ENCODE measurements at places on chromosomes 5 and 9.

DNA sequence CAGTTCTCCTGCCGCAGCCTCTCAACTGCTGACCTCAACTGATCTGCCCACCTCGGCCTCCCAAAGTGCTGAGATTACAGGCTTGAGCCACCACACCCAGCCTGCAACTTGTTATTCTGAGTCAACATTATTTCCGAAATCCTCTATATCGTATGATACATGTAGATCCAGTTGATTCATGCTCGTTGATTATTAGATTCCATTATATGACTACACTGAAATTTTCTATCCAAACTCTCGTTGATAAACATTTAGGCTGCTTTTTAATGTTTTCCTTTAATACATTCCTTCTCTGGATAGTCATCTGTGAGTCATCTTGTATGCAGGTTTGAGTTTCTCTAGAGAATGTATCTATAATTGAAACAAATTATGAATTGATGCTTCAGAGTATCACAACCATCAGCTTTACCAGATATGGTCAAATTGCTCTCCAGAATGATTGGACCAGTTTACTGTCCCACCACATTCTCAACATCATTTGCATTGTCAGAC, 4.1 kb downstream of the CDK7 start:
- no peak for DNase-seq

DNA sequence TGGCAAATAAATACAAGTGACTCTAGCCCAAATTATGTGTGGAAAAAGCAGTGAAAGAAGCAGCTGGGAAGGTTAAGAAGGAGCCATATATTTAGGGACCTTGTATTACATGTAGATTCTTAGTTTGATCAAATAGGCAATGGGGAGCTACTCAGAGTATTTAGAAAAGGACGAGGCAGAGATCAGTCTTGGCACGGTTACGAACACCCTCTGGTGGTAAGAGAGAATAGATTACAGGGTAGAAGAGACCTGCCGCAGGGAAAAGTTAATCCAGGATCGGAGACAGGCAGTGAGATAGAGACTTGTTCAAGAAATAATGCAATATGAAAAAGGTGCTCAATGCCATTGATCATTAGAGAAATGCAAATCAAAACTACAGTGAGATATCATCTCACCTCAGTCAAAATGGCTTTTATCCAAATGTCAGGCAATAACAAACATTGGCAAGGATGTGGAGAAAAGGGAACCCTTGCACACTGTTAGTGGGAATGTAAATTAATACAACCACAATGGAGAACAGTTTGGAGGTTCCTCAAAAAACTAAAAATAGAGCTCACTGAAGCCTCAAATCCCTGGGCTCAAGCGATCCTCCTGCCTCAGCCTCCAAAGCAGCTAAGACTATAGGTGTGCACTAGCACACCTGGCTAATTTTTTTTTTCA, 12.0 kb downstream of the INIP start:
- peak; percentile 56 for DNase-seq

- DNase-seq = no peak
Observed at GRCh38 chr5:9801908-9802307, 171.8 kb upstream of the TAS2R1 start.

DNA sequence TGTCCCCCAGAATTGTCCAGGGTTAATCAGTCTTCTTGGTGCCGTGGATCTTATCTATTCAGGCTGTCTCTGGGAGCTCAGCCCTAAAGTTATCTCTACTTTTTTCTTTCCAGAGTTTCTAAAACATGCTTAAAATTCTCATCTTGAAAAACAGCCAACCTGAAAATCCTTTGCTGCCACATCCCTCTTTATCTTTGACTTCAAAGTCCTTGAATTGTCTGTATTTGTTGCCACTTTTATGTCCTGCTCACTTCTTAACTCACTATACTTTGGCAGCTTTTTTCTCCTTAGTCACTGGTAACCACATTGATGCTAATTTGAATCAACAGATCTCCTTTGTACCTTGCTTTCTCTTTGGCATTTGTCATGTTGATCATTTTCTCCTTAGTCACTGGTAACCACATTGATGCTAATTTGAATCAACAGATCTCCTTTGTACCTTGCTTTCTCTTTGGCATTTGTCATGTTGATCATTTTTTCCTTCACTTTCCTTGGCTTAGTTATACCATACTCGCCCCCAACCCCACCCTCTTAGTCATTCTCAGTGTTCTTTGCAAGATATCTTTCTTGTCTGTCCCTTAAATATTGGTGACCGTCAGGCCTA, 8.5 kb downstream of the DMXL1 start:
- no peak for DNase-seq

GRCh38 chr5:75349663-75350062, 12.6 kb downstream of the HMGCR start:
- DNase-seq = no peak

DNA sequence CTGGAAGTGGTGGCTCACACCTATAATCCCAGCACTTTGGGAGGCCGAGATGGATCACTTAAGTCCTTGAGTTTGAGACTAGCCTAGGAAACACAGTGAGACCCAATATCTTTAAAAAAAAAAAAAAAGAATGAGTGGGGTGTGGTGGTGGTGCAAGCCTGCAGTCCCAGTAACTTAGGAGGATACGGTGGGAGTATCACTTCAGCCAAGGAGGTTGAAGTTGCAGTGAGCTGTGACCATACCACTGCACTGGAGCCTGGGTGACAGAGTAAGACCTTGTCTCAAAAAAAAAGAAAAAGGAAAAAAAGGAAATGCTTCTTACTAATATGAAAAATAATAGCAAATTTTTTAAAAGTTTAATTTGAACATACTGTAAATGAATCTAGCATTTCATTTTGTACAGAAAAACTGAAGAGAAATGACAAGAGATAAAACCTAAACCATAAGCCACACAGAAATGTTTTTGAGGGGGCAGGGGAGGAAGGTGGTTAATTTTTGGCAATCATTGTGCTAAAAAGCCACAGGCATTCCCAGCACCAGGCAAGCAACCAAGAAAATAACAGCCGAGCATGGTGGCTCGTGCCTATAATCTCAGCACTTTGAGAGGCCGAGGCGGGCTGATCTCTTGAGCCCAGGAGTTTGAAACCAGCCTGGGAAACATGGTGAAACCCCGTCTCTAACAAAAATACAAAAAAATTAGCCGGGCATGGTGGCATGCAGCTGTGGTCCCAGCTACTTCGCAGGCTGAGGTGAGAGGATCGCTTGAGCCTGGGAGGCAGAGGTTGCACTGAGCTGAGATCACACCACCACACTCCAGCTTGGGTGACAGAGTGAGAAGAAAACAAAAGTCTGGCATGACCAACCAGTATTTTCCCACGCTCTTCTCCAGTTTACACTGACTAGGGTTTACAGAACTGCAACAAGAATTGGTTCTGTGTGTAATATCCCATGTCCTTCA, 114.5 kb upstream of the NR5A1 start:
- no peak for DNase-seq

GRCh38 chr5:128378196-128378595, 159.8 kb downstream of the FBN2 start:
- no peak for DNase-seq

GRCh38 chr9:125789196-125789595, 42.0 kb downstream of the PBX3 start:
- DNase-seq = no peak

DNA sequence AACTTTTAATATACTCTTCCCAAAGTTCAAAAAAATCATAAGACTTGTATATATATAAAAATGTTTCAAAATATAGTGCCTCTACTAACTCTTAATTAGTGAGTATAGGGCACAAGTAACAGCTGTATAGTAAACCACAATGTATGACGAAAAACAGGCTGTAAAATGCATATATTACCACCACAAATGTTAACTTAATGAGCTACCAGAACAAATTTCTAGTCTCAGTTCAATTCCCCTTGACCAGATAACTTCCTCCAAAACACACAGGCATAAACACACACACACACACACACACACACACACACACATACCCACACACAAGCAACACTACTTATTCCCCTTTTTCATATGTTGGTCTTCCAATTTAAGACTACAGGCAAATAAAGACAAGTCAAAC, 78.8 kb downstream of the FBXL17 start:
- DNase-seq = no peak

GRCh38 chr9:18255747-18256146, 218.2 kb upstream of the ADAMTSL1 start:
- no peak for DNase-seq

- DNase-seq = no peak
Observed at GRCh38 chr9:96289392-96289791, 12.6 kb downstream of the HSD17B3 start.

- peak; percentile 80 for DNase-seq
Observed at GRCh38 chr5:102807878-102808502, 52.9 kb downstream of the PAM start.

- DNase-seq = no peak
Observed at GRCh38 chr9:100555471-100555870, 22.4 kb upstream of the CAVIN4 start.

- DNase-seq = no peak
Observed at GRCh38 chr5:176877793-176878331, 21.3 kb downstream of the HK3 start.

- no peak for DNase-seq
Observed at GRCh38 chr5:1034421-1034905, 25.9 kb downstream of the NKD2 start.

DNA sequence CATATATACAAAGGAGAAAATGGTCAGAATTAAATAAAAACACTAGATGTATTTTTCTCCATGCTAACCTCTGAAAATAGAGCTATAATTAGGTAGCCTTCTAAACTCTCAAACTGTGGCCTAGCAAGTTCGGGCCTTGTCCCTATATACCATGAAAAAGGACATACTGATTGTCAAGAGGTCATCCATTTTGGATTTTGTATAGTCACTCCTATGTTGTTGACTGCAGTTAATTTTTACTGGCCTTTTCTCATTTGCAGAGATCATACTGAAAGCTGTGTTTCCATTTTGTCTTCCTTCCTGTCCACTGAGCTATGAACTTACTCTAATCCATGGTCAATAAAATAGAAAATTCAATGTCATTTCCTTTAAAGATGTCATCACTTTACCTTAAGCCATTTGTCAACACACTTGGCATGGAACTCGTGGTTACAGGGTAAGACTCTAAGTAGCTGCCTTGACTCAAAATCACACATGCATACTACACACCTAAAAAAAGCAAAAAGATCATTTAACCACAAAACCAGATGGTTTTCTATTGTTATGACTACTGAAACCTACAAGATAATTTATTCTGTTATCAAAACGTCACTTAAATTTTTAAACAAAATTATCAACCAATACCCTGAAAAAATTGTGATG, 58.0 kb downstream of the RNF38 start:
- DNase-seq = no peak

- DNase-seq = no peak
Observed at GRCh38 chr5:126274076-126274762, 149.0 kb upstream of the GRAMD2B start.

GRCh38 chr5:135395451-135395850, 3.6 kb downstream of the MACROH2A1 start:
- DNase-seq = no peak
